Activated naive CD4-positive, alpha-beta T cell treated with anti-CD3 and anti-CD28 coated beads, Interleukin-2, amount 50 U/mL, for 72 hours (primary cell): ENCODE measurements at places on chromosomes 13 and 19. TPM values are rescaled to one million over a fixed set of nuclear protein-coding genes. Genes with fewer than 3 reads are reported as not detected.
A peak's percentile ranks its signal among the peaks of the same experiment; 100 is the strongest.

The CCDC169 gene
- total RNA-seq = 0.62 TPM

The ARL11 gene
- total RNA-seq = 1.6 TPM

- DNase-seq = no peak
Measured at GRCh38 chr19:14731200-14731599, 41.4 kb downstream of the ZNF333 start.

DNA sequence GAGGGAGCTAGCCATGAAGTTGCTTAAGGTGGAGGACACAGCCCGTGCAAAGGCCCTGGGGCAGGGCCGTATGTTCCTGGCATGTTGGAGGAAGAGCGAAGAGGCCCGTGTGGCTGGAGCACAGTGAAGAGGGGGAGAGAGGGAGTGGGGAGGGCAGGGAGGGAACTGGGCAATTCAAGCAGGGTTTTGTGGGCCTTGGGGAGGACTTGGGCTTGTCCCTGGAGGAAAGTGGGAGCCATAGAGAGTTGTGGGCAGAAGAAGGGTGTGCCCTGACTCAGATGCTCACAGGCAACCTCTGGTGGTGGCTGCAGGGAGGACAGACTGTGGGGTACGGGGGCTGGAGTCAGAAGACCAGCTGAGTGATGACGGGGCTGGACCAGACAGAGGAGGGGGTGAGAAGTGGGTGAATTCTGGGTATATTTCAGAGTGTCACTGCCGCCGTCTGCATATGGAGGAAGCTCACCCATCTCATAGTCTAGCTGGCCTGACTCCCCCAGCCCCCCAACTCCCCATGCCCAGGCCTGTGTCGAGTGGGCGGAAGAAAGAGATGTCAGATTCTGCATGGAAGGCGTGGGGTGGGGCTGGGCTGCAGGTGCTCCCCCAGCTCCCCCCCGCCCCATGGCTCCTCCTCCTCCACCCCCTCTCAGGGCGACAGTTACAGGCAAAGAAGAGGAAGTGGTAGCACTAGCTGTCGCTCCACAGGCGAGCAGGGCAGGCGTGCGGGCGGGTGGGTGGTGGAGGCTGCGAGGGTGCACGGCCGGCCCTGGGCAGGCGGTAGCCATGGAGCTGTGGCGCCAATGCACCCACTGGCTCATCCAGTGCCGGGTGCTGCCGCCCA, at the start of gene VAV1:
TSS of gene VAV1 (plus strand) at position 681 of the 838 bp plus-strand sequence. CDS start at position 781, 100 bp downstream.
- DNase-seq = peak; percentile 73

- peak; percentile 77 for DNase-seq
Measured at GRCh38 chr19:49391581-49392399, 3.7 kb downstream of the KASH5 start.
